GM04504 (cell line): ENCODE measurements at places on chromosomes 5 and 9.
A peak's percentile ranks its signal among the peaks of the same experiment; 100 is the strongest.

GRCh38 chr9:86557063-86557766 lies 203.0 kb upstream of the TUT7 start:
- peak; percentile 85 for DNase-seq

DNA sequence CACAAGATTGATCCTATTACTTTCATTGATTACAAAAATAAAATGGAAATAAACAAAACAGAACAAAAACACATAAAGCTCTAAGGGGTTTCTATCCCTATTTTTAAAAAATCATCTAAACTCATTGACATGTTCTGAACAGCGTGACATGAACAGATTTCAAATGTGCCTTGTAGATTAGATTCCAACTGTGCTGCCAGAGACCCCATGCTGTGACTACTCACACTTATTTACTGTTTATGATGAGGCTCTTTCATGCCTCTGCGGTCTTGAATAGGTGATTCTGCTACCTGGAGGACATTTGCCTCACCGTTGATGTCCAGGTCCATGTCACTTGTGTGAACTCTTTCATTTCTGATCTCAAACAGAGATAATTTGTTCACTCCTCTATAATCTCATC lies 990.2 kb downstream of the CDH12 start:
- DNase-seq, result no peak

DNA sequence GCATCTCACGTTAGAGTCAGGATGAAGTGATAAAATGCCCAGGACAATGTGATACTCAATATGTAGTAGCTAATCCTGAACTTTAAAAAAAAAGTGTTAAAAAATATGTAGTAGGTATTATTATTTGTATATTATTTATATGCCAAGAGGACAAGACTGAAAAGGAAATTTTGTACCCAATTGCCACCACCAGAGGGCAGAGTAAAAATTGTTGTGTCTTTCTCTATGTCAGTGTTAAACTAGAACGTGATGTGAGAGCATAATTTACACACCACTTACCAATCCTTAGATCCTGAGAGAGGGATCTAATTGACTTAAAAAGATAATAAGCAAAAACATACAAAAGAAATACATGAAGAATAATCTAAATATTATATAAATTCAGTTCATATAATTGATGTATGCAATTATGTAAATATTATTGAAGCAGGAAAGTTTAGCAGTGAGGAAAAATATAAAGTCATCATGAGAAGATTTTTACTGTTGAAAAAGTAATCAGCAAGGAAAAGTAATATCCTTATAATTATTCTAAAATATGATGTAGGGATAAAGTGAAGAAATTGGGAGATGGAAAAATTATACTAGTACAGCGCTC lies 288.9 kb downstream of the RAB3C start:
- DNase-seq, result peak; percentile 14

GRCh38 chr5:90503596-90503995 lies 25.8 kb downstream of the LYSMD3 start:
- no peak for DNase-seq

- DNase-seq, result no peak
Observed at GRCh38 chr9:13360188-13360587, 80.7 kb upstream of the MPDZ start.

- peak; percentile 82 for DNase-seq
Observed at GRCh38 chr5:35884191-35884769, 27.6 kb downstream of the IL7R start.

DNA sequence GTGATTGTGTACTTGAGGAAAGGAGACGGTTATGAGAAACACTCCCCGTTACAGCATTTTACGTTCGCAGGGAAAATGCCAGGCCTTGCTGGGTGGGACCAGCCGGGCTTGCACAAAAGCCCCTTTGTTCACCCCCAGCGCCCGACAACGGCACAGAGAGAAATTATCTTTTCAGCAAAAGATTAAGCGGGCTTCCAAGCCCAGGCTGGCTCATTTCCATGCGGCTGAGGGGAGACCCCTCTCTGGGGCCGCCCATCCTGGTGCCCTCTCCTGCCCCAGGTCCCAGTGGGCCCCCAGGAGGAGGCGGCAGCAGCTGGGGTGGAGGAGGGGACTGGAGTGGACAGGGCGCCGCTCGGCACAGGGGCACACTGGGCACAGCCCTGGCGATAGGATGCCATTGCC lies 50.8 kb upstream of the NOTCH1 start:
- DNase-seq, result no peak

DNA sequence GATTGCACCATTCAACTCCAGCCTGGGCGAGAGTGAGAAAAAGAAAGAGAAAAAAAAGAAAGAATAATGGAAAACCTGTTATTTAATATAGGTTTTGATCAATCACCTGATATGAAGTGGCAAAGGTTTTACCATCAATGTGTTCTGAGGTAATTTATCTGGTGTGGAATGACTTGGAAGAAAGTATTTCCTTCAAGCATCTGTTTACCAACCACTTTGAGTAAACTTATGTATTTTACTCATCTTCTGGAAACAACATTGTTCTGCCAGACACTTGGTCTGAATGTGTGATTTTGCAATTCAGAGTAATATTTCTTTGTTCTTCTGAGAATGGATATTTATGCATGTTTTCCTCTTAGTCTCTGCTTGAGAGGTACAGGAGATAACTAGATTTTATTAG lies 24.3 kb downstream of the KIF2A start:
- DNase-seq, result no peak

DNA sequence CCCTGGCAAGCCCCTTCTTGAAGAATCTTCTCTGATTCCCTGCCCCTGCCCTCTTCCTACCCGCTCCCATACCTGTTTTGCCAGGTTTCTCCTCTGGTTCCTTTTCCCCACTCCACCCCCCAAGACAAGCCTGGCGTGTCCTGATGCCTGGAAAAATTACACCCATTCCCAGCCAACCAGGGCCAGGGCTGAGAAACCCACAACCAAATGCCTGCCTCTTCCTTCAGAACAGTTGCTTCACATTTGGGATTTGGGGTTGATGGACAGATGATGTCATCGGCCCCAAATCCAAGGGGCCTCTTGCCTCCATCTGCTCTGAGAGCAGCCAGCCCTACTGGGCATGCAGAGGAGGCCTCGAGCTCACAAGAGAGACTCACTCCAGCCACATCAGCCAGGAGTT lies 8.8 kb upstream of the NEK6 start:
- DNase-seq, result no peak

DNA sequence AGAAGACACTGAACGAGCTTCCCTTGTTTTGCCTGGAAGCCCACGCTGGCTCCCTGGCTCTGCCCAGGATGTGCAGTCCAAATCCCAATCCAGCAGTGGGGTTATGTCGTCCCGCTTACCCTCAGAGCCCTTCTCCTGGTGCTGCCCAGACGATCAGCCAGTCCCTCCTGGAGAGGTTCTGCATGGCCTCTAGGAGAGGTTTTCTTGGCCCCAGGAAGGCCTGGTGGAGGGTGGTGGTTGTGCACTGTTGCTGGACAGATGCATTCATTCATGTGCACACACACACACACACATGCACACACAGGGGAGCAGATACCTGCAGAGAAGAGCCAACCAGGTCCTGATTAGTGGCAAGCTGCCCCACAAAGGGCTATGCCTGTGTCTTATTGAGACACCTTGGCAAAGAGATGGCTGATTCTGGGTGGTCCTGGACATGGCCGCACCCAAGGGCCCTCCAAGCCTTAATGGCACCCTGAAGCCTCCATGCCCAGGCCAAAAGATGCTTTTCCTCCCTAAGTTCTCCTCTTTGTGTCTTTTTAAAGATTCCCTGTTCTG lies 10.5 kb upstream of the OLFM1 start:
- DNase-seq, result no peak

- DNase-seq, result no peak
Observed at GRCh38 chr5:162801235-162801634, 636.2 kb upstream of the CCNG1 start.

- DNase-seq, result no peak
Observed at GRCh38 chr5:111069839-111070238, 1.7 kb upstream of the TSLP start.

DNA sequence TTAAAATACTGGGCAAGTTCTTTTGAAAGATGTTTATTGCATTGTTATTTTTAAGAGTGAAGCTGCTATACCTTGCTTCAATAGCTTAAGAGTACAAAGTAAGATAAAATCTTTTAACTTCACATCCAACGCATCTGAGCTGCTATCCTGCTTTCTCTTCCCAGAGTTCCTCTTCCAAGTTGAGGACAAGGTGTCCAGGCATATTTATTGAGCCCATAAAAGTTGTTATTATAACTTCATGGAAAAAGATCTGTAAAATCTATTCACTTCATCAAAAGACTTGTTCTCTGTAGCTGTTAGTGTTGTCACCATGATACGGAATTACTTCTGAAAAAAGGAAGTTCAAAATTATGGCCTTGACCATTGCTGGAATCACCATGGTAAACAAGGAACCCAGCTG lies 306.2 kb upstream of the ELAVL2 start:
- no peak for DNase-seq

DNA sequence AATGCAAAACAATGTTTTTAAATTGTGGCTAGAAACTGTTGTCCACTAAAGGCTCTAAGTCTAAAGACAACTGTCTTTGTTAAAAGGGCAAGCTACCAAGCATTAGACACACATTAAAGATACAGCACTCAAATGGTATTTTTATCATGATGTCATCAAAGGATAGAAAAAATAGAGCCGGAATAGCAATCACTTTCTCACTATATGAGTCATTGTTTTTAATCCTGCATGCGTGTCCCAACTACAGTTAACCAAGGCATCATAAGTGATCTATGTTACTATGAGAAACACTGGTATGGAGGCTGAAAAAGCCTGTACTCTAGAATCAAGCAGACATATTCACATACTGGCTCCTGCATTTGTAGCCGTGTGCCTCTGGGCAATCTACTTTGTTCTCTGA lies 1.9 kb upstream of the PJA2 start:
- peak; percentile 73 for DNase-seq

DNA sequence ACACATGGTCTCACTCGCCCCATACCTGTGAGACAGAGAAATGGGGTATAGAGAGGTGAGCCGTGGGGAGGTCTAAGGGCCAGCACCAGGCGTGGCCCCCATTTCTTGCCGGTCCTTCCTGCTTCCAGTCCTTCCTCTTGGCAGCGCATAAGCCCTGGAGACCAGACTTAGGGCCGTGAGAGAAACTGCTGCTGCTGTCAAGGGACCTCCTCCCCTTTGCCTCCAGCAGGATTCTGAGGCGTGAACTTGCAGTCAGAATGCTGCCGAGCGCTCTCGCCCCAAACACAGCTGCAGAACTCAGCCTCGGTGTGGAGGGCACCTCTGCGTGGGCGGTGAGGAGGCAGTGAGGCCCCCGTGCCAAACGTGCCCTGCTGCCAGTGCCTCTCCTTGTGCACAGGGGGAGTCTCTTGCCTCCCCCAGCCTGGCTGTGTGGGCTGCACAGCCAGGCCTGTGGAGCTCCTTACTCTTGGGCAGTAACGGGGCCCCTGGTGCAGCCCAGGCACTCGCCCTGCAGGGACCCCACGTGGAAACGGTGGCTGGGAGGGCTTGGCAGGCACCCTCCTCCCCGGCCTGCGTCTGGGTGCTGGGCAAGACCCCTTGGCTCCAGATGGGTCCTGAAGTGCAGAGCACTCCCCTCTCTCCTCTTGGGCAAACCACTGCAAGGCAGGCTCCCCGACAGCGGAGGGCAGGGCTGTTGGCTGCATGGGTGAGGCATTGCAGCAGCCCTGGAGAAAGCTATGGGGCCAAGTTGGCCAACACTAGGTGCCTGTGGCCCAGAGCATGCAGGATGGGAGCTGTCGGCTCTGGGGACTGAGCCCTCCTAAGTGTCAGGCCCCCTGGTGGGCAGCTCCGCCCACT lies 85.4 kb downstream of the RXRA start:
- no peak for DNase-seq

DNA sequence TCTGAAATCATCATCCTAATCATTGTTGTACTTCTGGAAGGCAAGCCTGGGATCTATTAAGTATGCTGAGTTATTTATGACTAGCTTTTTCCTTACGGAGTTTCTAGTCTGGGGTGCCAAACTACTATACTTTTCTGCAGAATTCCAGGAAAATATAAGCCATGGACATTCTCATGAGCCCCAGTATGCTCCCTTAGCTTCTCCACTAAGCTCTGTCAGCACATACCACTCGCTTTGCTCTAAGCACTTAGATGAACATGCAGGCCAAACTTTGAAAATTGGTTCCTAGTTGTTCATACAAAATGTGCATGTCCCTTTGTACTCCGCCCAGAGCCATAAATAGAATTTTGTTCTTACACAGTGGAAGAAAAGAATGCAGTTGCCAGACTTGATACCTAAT lies 284.6 kb downstream of the ARRDC3 start:
- DNase-seq, result no peak

GRCh38 chr5:56155992-56156584 lies 77.0 kb downstream of the ANKRD55 start:
- no peak for DNase-seq

DNA sequence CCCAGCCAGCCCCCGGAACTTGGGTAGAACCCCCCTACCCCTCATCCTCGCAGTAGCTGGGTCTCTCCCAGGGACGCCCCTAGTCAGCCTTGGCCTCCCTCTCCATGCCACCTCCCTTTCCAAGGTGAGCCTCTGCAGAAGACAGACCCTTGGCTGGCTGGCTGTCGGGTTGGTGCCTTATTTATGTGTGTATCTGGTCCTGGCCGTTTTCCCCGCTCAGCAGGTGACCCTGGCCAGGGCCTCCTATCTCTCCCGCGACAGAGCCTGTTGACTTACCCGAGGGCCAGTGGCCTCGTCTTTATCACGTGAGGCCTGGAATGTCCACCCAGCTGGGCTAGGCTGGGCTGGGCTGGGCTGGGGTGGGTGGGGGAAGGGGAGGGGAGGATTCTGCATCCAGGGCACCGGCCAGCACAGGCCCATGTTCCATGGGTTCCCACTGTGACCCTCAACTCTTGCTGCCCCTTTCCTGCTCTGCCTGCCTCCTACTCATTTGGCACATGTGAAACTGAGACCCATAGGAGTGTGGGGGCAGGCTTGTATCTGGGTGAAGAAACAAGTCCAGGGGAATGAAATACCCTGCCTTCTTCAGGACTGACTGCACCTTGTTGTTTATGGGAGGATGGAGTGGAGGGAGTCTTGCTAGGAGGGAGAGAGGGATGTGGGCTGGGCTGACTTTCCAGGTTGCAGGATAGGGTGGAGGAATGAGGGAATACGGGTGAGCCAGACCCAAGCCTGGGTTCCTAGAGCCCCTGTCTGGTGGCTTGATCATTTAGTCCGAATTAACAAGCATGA lies 3.1 kb downstream of the CXXC5 start:
- DNase-seq, result no peak

GRCh38 chr5:1175015-1175414 lies 26.4 kb upstream of the SLC6A19 start:
- no peak for DNase-seq

GRCh38 chr5:127298036-127298429 lies 7.4 kb downstream of the MEGF10 start:
- no peak for DNase-seq

- DNase-seq, result no peak
Observed at GRCh38 chr9:21684831-21685362, 117.5 kb upstream of the MTAP start.

DNA sequence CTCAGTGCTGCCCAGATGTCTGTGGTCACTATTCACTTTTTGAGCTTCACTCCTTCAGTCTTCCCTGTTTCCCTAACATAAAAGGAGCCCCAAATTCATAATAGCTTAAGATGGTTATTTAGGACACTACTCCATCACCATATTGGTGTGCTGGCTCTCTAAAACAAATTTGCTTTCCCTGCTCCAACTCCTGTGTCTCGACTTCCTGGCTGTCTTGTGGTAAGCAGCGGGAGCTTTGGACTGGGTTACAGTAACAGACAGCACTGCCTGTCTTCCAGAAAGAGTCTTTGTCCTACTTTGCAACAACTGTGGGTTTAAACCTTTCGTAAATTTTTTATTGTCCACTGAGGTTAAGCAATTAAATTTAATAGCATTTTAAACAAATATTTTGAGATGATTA lies 389.4 kb downstream of the CDH9 start:
- DNase-seq, result no peak
